Activated CD8-positive, alpha-beta T cell treated with anti-CD3 and anti-CD28 coated beads for 36 hours (primary cell): ENCODE measurements at places on chromosomes 13 and 19. TPM values are rescaled to one million over a fixed set of nuclear protein-coding genes. Genes with fewer than 3 reads are reported as not detected.

Gene ZNF439
- total RNA-seq = 9.6 TPM

Gene TEX26
- not detected for total RNA-seq

DNA sequence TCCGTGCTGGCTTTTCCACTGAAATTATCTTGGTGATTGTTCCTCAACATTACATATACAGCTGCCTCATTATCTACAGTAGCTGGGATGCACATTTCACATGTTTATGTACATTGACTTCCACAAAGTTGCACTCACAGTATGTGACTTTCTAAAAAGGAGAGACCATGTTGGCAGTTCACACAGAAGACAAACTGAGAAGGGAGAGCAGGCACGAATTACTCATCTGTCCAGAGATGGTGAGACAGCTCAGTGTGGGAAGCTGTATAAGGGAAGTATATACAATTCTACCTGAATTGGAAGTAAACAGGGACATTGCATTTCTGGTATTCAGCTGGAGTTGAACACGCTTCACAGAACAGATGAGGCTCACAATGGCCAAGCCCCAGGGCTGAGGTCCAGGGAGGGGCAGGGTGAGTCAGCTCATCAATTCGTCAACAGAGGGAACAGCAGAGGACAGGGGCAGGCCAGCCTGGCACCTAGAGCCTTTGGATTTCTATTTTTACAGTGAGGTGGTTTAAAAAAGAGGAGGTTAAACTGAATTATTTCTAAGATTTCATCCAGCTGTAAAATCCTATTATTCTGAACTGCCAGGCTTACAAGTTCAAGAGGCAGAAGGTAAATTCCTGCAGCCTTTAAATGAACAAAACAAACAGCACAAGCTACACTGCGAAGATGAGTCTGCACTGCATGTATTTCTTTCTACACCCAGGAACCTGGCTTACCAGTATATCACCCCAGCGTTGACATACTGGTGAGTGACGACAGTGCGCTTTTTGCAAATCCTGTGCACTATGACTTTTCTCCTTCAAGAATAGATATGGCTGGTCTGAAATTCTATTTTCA is 9.8 kb downstream of the PARP4 start:
- peaks cover 26% of the 10 kb centered on the region for H3K4me1 ChIP-seq
- H3K36me3 ChIP-seq = peaks cover 26% of the 10 kb centered on the region
- no peak for DNase-seq
- H3K27ac ChIP-seq = peak overlapping the region; percentile 21
- H3K27me3 ChIP-seq = no peaks in the 10 kb centered on the region

GRCh38 chr19:43372462-43372861 is 19.0 kb downstream of the CD177 start:
- no peak overlapping the region for H3K4me3 ChIP-seq
- no peaks in the 10 kb centered on the region for H3K4me1 ChIP-seq
- no peaks in the 10 kb centered on the region for H3K36me3 ChIP-seq
- peaks cover 2% of the 10 kb centered on the region for H3K27me3 ChIP-seq

Gene CYP4F12
- total RNA-seq = not detected
